Stimulated activated CD8-positive, alpha-beta memory T cell treated with anti-CD3 and anti-CD28 coated beads, Interleukin-4, amount 100 ng/mL, for 1 hour (primary cell): ENCODE measurements at places on chromosomes 3 and 15.

- peak; percentile 64 for DNase-seq
Observed at GRCh38 chr3:101512646-101513418, at the start of gene SENP7. Gene SENP7 (minus strand): TSS chr3:101513212. CDS start chr3:101513130, 82 bp downstream.

DNA sequence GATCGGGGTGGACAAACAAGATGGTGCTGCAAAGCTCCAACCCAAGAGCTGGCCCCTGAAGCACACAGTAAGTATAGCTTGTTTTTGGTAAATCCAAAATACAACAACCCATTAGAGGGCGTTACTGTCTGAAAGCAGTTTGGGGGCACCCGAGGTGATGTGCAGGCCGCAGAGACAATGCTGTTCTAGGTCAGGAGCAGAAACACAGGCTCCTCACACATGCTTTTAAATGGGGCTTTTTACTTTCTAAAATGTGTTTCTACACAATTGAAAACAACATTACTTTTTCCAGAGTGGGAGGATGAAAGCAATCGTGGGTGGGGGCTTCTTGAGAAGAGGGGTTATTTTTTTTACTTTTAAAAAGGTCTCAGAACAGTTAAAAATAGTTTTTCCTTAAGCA lies 1029.3 kb upstream of the CFAP20DC start:
- no peak for DNase-seq

DNA sequence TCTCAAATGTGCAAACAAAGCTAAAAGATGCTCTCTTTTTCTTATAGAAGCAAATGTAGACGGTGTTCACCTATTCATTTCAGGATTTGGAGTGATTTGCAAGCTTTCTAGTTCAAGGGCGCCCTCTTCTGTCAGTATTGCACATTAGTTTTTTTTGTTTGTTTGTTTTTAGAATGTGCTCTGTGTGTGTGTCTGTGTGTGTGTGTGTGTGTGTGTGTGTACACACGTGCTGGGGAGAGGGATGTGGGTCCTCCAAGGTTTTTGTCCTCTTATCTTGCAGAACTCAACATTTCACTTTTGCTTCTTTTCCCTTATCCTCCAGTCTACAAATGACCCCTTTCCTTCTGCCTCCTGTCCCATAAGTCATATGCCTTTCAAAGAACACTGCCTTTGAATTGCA lies 23.5 kb downstream of the DNAH1 start:
- peak; percentile 8 for DNase-seq

- DNase-seq: no peak
Observed at GRCh38 chr3:37417297-37418082, 243.1 kb upstream of the LRRFIP2 start.

DNA sequence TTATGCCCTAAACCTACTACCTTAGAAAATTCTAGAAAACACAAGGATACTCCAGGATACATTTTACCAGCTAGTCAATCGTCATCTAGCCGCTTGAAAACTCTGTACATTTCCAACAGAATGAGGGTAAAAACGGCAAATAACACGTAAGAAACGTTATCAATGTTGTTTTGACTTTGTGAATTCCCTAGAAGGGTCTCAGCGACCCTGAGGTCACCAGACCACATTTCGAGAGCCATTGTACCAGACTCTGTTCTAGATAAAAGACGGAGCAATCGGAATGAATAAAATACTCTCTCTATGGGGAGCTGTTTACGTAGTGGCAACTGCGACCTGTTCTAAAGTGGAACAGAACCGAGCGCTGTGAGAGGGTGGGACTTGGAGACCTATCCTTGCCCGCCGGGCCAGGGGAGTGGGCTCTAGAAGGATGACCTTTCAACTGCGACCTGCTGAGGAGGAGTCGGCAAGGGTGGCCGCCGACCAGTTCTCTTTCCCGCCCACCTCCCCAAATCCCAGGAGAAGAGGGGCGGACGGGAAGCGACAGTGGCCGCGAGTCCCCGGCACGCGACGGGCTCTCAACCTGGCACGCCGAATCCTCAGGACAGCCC lies 778 bp upstream of the AP4E1 start:
- peak; percentile 23 for DNase-seq

DNA sequence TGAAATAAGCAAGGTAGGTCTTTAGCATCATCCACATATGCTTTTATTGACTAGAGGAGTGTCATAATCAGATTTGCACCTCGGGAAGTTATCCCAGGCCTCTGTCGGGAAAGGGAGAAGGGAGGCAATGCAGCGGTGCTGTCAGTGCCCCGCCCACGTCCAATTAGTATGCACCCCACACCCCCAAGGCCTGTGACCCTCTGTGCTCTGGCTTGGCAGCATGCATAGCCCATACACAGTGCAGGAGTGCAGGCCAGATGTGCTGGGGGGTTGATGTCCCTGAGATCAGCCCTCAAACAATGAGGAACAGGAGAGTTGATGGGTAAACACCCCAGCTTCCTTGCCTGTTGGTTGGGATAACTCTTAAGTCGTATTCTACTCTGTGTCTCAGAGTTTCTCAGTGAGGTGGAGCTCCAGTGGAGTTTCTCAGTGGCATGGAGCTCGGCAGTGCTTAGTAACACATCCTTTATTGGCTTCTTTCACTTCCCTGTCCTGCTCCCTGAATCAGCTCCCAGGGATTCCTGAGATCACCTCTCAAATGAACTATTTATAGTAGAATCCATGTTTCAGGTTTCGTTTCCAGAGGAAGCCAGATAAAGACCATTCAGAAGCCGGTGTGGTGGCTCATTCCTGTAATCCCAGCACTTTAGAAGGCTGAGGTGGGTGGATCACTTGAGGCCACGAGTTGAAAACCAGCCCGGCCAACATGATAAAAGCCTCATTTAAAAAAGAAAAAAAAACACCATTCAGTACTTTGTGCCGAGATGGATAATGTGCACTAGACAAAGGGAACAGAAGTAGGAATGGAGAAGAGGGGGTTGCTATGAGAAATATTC lies 26.7 kb upstream of the NDUFB4 start:
- DNase-seq: no peak

GRCh38 chr15:81779181-81779580 lies 266.6 kb downstream of the MEX3B start:
- DNase-seq: no peak

- no peak for DNase-seq
Observed at GRCh38 chr3:48896936-48897335, 1.7 kb downstream of the SLC25A20 start.

DNA sequence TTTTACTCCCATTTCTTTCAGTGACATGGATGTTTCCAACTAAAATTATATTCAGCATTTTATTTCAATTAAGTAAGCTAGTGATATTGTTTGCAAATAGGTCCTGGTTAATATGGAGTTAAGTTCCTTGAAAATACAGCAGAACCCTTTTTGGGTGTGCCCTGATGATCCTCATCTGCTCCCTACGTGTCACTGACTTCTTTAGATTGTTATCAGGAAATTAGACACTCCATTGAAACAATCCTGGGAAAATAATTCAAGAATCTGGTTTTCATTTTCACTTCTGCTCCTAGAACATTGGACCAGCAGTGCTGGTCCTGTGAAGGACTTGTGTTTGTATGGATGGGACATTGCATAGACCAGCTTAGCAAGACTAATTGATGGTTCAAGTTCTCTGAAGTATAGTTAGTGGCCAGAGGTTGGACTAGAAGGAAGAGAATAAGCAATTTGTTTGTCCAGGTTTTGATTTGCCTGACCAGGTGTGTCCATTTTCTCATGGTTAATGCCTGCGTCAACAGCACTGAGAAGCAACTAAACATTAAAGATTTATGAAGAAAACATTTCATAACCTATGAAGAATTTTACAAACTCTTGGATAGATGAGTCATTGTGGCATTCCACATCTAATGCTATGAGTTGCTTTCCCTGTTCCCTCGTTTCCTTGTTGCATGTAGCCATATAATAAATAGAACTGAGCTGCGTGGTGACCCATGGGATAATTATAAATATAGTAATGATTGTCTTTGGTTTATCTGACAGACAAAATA lies 95.8 kb downstream of the ZPLD1 start:
- DNase-seq: no peak

- no peak for DNase-seq
Observed at GRCh38 chr3:127172211-127172610, 20.7 kb upstream of the PRR23E start.
